Mesothelial cell of epicardium (in vitro differentiated cells): ENCODE measurements at places on chromosomes 7 and 10. TPM values are rescaled to one million over a fixed set of nuclear protein-coding genes. Genes with fewer than 3 reads are reported as not detected.
A peak's percentile ranks its signal among the peaks of the same experiment; 100 is the strongest.

GRCh38 chr7:96313940-96314339 is 8.0 kb downstream of the SLC25A13 start:
- peaks cover 5% of the 10 kb centered on the region for H3K36me3 ChIP-seq
- no peaks in the 10 kb centered on the region for H3K27me3 ChIP-seq
- no peak for DNase-seq
- H3K27ac ChIP-seq, result no peak overlapping the region

- peaks cover 9% of the 10 kb centered on the region for H3K27me3 ChIP-seq
- DNase-seq, result no peak
- H3K27ac ChIP-seq, result no peak overlapping the region
- H3K4me1 ChIP-seq, result no peaks in the 10 kb centered on the region
- H3K36me3 ChIP-seq, result no peaks in the 10 kb centered on the region
- no peak overlapping the region for H3K4me3 ChIP-seq
These were observed 450.6 kb upstream of the AUTS2 start for GRCh38 chr7:69147631-69148030.

DNA sequence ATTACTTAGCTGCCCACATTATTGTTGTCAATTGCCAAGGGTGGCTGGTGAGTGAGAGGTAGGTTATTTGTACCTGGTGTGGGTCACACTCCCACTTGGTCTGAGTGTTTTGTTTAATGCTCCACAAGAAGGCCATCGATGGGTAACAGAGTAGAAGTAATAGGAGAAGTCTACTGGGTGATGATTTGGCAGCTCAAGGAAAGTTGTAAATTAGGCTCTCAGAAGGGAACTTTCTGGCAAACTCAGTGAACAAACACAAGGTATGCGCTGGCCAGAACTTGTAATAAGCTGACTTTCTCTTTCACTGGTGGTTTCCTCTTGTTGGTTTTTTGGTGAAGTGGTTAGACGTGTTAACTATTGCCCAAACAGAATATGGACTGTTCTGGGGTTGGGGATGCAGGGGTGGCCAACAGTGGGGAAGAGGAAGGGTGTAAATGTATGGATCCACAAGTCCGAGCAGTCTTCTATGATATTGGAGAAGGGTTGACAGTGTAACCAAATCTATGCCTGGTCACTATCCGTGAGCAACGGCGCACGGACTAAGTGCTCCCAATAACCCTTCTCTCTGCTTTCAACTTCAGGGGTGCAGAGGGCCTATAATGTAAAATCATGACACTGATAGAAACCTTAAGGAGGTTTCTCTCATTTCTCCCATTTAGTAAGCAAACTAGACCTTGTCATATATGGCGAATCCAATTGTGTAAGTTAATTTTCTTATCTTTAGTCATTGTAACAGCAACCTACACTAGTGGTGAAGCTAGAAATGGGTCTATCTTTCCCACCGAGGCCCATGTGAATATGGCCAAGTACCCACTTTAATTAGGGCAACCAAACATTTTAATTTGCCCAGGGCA is 212.8 kb downstream of the PTEN start:
- no peaks in the 10 kb centered on the region for H3K36me3 ChIP-seq
- no peaks in the 10 kb centered on the region for H3K27me3 ChIP-seq
- no peak overlapping the region for H3K27ac ChIP-seq

GRCh38 chr7:18577096-18577771 is 81.7 kb downstream of the HDAC9 start:
- peak overlapping the region; percentile 53 for H3K27ac ChIP-seq
- H3K27me3 ChIP-seq, result no peaks in the 10 kb centered on the region
- DNase-seq, result no peak
- peaks cover 40% of the 10 kb centered on the region for H3K4me1 ChIP-seq
- H3K4me3 ChIP-seq, result no peak overlapping the region

DNA sequence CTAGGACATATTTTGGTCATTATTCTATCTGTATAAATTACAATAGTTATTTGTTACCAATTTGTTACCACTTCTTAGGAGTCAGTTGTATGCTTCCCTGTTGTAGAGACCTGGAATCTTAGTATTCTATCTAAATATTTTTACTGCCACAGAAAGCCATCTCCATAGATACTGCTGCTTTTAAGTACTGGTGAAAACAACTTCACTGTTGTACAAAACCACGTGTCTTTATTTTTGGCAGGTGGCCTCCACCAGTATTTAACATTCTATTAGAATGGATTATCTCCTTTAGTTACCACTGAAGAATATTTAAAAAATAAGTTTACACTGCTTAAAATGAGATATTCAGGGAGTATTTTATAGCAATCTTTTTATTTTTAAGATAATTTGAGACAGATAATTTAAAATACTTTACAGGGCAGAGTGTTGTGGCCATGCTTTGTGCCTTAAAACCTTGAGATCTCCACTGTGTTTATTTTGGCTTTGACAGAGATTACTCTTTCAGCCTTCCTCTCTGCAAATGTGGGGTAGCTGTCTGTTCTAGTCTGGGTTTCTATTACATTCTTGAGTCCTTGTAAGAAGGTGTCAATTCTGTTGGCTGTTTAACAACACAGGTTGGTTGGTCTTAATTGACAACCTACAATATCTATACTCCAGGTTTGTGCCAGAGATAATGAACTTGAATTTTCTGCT is 185.6 kb downstream of the LRRC4 start:
- DNase-seq, result no peak
- H3K4me3 ChIP-seq, result no peak overlapping the region
- H3K4me1 ChIP-seq, result peaks cover 9% of the 10 kb centered on the region
- H3K36me3 ChIP-seq, result peaks cover 18% of the 10 kb centered on the region

The WASHC2A gene
- 34.2 to 41.1 TPM (median 35.4 TPM) in 3 replicates for total RNA-seq

- peaks cover 94% of the 10 kb centered on the region for H3K27me3 ChIP-seq
- H3K4me1 ChIP-seq, result peaks cover 18% of the 10 kb centered on the region
- no peaks in the 10 kb centered on the region for H3K36me3 ChIP-seq
- no peak overlapping the region for H3K27ac ChIP-seq
These were observed 2.4 kb upstream of the HMX2 start for GRCh38 chr10:123145542-123146012.
